Activated naive CD8-positive, alpha-beta T cell treated with anti-CD3 and anti-CD28 coated beads, Interleukin-2, amount 50 U/mL, for 24 hours (primary cell): ENCODE measurements at places on chromosomes 4 and X.

- H3K4me1 ChIP-seq, result peaks cover 10% of the 10 kb centered on the region
- no peak overlapping the region for H3K4me3 ChIP-seq
- H3K27ac ChIP-seq, result no peak overlapping the region
Measured at GRCh38 chr4:3355266-3355748, 62.5 kb downstream of the RGS12 start.

- DNase-seq, result no peak
- no peak overlapping the region for H3K4me3 ChIP-seq
- no peak overlapping the region for H3K27ac ChIP-seq
- H3K27me3 ChIP-seq, result peaks cover 2% of the 10 kb centered on the region
- no peaks in the 10 kb centered on the region for H3K4me1 ChIP-seq
- no peaks in the 10 kb centered on the region for H3K36me3 ChIP-seq
Measured at GRCh38 chr4:169142391-169142790, 128.4 kb downstream of the SH3RF1 start.

- H3K4me1 ChIP-seq, result peaks cover 59% of the 10 kb centered on the region
- no peak overlapping the region for H3K4me3 ChIP-seq
- no peak for DNase-seq
- no peak overlapping the region for H3K27ac ChIP-seq
- H3K27me3 ChIP-seq, result no peaks in the 10 kb centered on the region
Measured at GRCh38 chrX:71098951-71099506, 3.4 kb downstream of the FOXO4 start.

- DNase-seq, result no peak
- H3K36me3 ChIP-seq, result no peaks in the 10 kb centered on the region
- no peaks in the 10 kb centered on the region for H3K4me1 ChIP-seq
- H3K4me3 ChIP-seq, result no peak overlapping the region
- H3K27ac ChIP-seq, result no peak overlapping the region
Measured at GRCh38 chr4:178090640-178091411, 648.6 kb upstream of the AGA start.

DNA sequence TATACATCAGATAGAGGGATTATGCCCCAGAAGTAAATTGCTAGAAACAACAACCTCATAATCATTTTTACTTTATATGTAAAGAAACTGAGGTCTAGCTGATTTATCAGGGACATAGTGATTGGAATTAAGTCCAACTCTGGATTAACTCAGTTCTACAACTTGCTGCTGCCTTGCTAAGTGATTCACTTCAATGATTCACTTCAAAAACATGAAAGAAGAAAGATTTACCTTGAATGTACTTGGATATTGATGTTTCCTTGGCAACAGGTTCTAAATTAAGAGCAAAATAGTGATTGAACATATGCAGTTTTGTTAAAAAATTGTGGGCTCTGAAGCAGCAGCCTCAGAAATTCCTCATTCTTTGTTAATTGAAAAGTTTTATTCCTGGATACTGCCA, 99.8 kb upstream of the H2AZ1 start:
- peaks cover 18% of the 10 kb centered on the region for H3K27me3 ChIP-seq
- H3K4me3 ChIP-seq, result no peak overlapping the region
- no peak overlapping the region for H3K27ac ChIP-seq
- DNase-seq, result no peak
- H3K4me1 ChIP-seq, result no peaks in the 10 kb centered on the region

DNA sequence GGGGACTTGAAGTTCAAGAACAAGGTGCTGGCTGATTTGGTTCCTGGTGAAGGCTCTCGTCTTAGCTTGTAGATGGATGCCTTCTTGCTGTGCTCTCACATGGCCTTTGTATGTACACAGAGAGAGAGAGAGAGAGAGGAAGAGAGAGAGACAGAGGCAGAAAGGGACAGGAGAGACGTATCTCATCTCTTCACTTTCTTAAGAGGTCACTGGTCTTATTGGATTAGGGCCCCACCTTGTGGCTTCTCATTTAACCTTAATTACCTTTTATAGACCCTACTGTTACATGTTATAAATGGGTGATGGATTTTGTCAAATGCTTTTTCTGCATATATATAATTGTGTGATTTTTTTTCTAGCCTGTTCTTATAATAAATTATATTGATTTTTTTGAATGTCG, 1444.2 kb downstream of the ADGRL3 start:
- no peaks in the 10 kb centered on the region for H3K27me3 ChIP-seq
- H3K27ac ChIP-seq, result no peak overlapping the region
- no peaks in the 10 kb centered on the region for H3K36me3 ChIP-seq

DNA sequence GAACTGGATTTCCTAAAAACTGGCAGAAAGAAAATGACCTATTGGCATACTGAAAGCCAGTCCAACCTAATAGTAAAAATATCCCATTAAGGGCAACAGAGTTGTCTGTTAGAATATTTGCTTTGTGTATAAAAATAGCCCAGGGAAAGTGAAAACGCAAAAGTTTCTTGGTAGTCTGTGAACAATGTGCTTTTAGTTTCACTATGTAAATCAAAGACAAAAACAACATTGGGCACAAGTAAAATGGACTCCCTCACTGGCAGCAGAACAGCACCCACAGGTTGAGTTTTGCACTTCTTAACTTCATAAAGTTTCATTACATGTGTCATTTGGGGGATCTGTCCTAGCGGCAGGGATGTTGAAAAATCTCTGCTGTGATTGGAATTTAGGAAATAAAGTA, 4.3 kb upstream of the FGG start:
- H3K36me3 ChIP-seq, result no peaks in the 10 kb centered on the region
- H3K4me1 ChIP-seq, result peaks cover 6% of the 10 kb centered on the region
- no peak overlapping the region for H3K4me3 ChIP-seq
- no peak overlapping the region for H3K27ac ChIP-seq

- peaks cover 2% of the 10 kb centered on the region for H3K36me3 ChIP-seq
- no peak within 1 kb of the TSS for H3K27ac ChIP-seq
- H3K4me1 ChIP-seq, result peaks cover 12% of the 10 kb centered on the region
- peaks cover 66% of the 10 kb centered on the region for H3K27me3 ChIP-seq
Measured at GRCh38 chr4:48483006-48483776, at the start of gene SLC10A4. Gene SLC10A4 (plus strand): TSS chr4:48483343. CDS start chr4:48483562, 219 bp downstream.

- H3K27ac ChIP-seq, result no peak overlapping the region
- DNase-seq, result no peak
- H3K4me1 ChIP-seq, result peaks cover 16% of the 10 kb centered on the region
- no peaks in the 10 kb centered on the region for H3K36me3 ChIP-seq
- no peak overlapping the region for H3K4me3 ChIP-seq
Measured at GRCh38 chr4:169080981-169081380, 70.9 kb upstream of the CBR4 start.

- H3K27ac ChIP-seq, result no peak overlapping the region
- no peaks in the 10 kb centered on the region for H3K36me3 ChIP-seq
- DNase-seq, result no peak
Measured at GRCh38 chr4:155974476-155974749, 20.7 kb upstream of the CTSO start.

- no peak overlapping the region for H3K4me3 ChIP-seq
- no peak for DNase-seq
- peaks cover 31% of the 10 kb centered on the region for H3K36me3 ChIP-seq
- no peak overlapping the region for H3K27ac ChIP-seq
Measured at GRCh38 chrX:48927736-48928382, 9.0 kb upstream of the PIM2 start.

- peaks cover 10% of the 10 kb centered on the region for H3K4me1 ChIP-seq
- no peaks in the 10 kb centered on the region for H3K36me3 ChIP-seq
- no peak overlapping the region for H3K4me3 ChIP-seq
- no peak overlapping the region for H3K27ac ChIP-seq
- H3K27me3 ChIP-seq, result no peaks in the 10 kb centered on the region
Measured at GRCh38 chr4:15198070-15198727, 195.9 kb downstream of the CPEB2 start.

DNA sequence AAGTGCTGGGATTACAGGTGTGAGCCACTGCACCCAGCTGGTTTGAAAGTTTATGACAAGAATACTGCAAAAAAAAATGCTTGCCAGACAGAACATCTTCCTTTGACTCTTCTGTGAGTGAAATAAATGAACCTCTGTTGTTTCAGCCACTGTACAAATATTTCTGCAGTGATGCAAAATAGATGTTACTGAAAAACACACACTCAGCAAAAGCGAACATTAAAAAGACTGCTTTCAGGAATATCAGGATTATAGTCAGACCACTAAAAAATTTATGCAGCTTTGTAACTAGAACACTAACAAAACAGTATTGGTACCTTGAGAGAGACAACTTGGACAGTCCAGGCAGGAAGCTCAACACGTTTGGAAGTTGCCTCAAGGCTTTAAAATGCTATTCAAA, 16.9 kb upstream of the SEPSECS start:
- H3K4me1 ChIP-seq, result peaks cover 25% of the 10 kb centered on the region
- H3K27me3 ChIP-seq, result no peaks in the 10 kb centered on the region
- H3K27ac ChIP-seq, result no peak overlapping the region
- H3K4me3 ChIP-seq, result no peak overlapping the region
- H3K36me3 ChIP-seq, result no peaks in the 10 kb centered on the region

- H3K36me3 ChIP-seq, result peaks cover 49% of the 10 kb centered on the region
- H3K27ac ChIP-seq, result peak overlapping the region; percentile 55
- DNase-seq, result peak; percentile 18
- H3K4me1 ChIP-seq, result peaks cover 24% of the 10 kb centered on the region
- H3K27me3 ChIP-seq, result peaks cover 6% of the 10 kb centered on the region
Measured at GRCh38 chr4:122450847-122451246, 5.7 kb downstream of the IL2 start.

GRCh38 chr4:5933116-5933515, 40.2 kb upstream of the CRMP1 start:
- no peaks in the 10 kb centered on the region for H3K4me1 ChIP-seq
- no peaks in the 10 kb centered on the region for H3K27me3 ChIP-seq
- no peak overlapping the region for H3K27ac ChIP-seq

DNA sequence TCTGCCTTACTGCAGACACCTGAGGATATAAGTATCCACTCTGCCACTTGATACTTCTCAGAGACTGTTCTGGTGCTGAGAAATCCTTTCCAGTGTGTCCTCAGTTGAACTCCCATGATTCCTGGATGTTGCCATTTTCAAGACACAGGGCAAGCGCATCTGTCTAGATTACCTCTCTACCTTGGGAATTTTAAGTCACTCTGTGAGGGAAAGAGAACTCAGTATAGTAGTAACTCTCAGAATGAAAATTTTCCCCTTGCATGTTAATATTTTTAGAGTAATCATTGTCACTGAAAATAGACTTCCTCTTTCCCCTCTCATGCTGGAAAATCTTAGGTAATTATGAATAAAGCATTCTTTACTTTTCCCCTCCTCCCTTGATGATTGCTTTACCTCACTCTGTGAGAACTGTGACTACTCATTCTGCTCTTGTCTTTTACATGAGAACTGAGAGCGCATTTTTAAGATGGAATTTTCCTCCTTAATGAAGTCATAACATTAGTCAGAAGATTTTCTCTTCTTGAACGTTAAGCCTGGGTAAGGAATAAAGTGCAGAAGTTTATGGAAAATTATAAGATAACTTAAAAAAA, 45.0 kb downstream of the TET2 start:
- H3K36me3 ChIP-seq, result peaks cover 48% of the 10 kb centered on the region
- peak overlapping the region; percentile 92 for H3K27ac ChIP-seq
- no peaks in the 10 kb centered on the region for H3K27me3 ChIP-seq
- H3K4me3 ChIP-seq, result peak overlapping the region; percentile 58

GRCh38 chr4:11416071-11416766, 12.5 kb downstream of the HS3ST1 start:
- H3K36me3 ChIP-seq, result no peaks in the 10 kb centered on the region
- H3K4me1 ChIP-seq, result peaks cover 4% of the 10 kb centered on the region
- no peak overlapping the region for H3K27ac ChIP-seq
- H3K4me3 ChIP-seq, result no peak overlapping the region

DNA sequence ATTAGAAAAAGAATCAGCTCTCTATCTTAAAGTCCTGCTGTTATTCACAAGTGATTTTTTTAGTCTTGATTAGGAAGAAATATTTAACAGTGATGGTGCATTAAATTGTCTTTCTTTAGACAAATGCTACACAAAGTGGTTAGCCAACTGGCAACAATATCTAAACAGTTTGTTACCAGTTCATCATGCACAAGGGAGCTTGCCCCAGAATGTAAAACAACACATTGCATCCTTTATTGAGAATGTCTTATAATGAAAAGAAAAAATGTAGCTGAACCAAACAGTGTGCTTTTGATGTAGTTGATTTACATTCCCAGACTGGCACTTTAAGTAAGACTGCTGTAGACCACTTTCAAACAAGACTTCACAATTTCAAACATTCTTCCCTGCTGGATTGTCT, 34.1 kb upstream of the NAA11 start:
- no peaks in the 10 kb centered on the region for H3K27me3 ChIP-seq
- no peaks in the 10 kb centered on the region for H3K36me3 ChIP-seq

DNA sequence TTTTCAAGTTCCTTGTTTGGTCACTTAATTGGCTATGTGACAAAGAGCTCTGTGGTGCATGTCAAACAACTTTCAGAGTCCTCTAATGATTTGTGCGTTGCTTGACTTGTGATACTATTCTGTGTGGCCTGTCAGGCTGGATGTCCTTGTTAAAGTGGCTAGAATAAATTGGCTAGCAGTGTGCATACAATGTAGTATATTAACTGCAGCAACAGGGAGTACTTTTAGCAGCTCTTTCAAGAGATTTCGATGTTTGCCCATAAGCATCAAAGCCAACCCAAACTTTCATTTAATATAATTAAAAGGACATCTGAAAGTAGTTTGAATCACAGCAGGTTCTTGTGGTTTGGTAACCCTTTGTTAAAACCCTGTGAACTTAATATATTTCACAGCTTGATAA, 718.9 kb downstream of the ADGRL3 start:
- H3K36me3 ChIP-seq, result no peaks in the 10 kb centered on the region
- H3K27ac ChIP-seq, result no peak overlapping the region
- no peaks in the 10 kb centered on the region for H3K4me1 ChIP-seq
- H3K27me3 ChIP-seq, result no peaks in the 10 kb centered on the region
- H3K4me3 ChIP-seq, result no peak overlapping the region

DNA sequence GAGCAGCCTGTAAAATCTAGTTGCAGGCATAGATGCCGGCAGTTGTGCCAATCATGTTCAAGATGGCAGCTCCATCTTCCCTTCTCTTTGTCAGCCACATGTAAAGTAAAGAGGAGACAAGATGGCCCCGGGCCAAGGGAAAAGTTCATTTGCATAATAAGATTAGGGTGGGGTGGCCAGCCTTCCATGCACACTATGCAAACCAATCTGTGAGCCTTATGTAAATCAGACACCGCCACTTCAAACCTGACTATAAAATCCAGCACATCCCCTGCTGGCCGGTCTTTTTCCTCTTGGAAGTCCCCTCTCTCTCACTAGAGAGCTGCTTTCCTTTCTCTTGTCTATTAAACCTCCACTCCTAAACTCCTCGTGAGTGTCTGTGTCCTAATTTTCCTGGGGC, 78.9 kb upstream of the CBR4 start:
- H3K36me3 ChIP-seq, result no peaks in the 10 kb centered on the region
- no peaks in the 10 kb centered on the region for H3K4me1 ChIP-seq
- H3K4me3 ChIP-seq, result no peak overlapping the region
- no peaks in the 10 kb centered on the region for H3K27me3 ChIP-seq
- no peak overlapping the region for H3K27ac ChIP-seq
